ENCODE measurements at places on chromosomes 5 and 9. TPM values are rescaled to one million over a fixed set of nuclear protein-coding genes. Genes with fewer than 3 reads are reported as not detected.

DNA sequence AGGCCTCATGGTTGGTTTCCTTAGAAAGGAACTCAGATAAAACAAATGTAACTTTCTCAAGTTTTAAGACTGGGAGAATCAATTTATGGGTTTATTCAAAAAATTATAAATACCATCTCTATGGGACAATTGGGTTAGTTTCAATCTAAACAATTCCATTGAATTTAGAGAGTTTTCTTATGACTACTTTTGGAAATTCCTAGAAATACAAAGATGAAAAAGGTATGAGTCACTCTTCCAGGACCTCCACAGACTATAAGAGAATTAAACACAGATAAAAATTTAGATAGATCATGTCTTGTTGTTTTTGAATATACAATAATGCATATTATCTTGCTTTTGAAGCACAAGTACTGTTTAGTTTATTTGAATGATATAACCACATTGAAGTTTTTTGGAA lies 188.7 kb downstream of the CHSY3 start:
- no peak for DNase-seq

DNA sequence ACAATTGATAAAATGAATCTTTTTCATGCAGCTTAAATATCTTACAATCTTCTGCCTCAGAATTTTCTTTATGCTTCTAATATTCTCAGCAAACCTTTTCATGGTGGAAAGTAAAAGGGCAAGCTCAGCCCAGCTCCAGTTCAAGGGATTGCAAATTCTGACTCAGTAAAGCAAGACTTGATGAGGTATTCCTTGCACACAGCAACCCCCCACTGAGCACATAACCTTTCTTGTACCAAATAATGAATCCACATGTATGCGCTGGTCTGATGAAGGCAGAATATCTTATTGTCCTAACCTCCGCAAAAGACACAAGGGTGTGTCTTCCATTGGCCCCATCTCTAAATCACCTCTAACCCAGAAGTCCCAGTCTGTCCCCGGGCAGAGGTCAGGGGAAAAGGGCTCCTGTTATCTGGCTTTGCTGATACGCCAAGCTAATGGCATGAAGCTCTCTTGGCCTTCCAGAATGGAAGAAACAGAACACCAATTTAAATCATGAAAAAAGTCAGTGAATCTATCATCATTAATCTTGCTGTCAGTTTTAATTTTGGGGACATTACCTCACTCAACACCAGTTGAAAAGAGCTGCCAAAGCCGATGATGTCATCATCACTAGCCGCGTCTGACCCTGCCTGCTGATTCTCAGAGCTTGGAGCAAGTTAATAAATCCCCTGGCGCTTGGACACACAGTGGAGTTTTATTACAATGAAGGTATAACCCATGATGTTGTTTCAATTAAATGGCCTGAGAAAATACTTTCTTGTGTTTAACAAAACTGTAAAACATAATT lies 592.5 kb upstream of the CLINT1 start:
- DNase-seq = no peak

Gene KCNIP1
- not detected for total RNA-seq

- DNase-seq = no peak
Measured at GRCh38 chr5:127010362-127010761, 20.0 kb downstream of the MARCHF3 start.

DNA sequence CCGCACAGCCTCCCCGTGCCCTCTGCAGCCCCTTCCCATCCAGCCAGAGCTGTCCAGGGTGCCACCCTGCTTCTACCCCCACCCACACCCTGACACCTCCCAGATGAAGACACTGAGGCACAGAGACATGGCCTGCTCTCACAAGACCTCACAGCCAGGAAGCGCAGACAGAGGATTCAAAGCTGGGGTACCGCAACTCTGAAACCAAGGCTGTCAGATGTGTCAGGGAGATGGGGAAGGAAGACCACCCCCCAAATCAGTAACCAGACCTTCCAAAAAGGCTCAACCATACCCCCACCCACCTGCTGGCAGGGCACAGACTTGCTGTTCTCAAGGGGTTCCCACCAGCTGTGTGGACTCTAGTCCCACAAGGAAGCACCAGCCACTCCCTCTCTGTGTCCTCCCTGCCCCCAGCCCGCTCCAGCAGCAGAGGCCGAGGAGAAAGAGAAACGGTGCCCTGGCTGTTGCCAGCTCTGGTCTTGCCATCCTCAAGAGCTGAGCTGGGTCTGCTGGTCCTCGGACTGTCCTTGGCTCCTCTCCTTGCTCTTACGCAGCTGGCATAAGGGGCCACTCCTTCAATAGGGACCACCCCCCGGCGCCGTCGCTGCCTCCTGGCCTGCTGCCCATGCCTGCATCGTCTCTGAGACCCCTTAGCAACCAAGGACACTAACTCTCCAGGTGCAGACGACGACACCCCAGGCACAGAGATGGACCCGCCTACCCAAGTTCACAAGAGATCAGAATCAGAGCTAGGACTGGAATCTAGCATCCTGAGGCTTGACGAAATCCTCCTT lies 699 bp downstream of the AKNA start:
- peak; percentile 82 for DNase-seq

- no peak for DNase-seq
Measured at GRCh38 chr5:172540099-172540870, 86.0 kb upstream of the SH3PXD2B start.

Gene CYLC2
- not detected for total RNA-seq

Gene SH3RF2
- total RNA-seq = 75.8 TPM

DNA sequence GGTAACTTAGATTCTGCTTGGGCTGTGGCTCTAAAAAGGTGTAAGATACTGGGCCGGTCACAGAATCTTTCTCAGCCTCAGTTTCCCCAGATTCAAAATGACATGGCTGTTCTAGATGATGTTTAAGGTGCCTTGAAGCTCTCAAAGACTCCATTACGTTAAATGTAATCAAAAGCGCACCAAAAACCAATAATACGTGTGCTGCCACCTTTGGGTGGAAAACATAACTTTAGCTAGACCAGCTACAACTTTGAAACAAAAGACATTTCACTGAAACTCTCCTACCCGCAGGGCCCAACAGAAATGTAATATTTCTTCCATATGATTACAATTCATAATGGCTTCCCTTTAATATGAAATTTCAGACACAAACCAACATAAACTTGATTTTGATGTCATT lies 35.0 kb upstream of the PCSK5 start:
- no peak for DNase-seq

All from Peyer's patch (tissue), 4 donors.